Activated naive CD4-positive, alpha-beta T cell treated with anti-CD3 and anti-CD28 coated beads, Interleukin-2, amount 10 ng/mL, durations not matched to agents 7 days and 5 days (primary cell): ENCODE measurements at places on chromosomes 1 and 21.

DNA sequence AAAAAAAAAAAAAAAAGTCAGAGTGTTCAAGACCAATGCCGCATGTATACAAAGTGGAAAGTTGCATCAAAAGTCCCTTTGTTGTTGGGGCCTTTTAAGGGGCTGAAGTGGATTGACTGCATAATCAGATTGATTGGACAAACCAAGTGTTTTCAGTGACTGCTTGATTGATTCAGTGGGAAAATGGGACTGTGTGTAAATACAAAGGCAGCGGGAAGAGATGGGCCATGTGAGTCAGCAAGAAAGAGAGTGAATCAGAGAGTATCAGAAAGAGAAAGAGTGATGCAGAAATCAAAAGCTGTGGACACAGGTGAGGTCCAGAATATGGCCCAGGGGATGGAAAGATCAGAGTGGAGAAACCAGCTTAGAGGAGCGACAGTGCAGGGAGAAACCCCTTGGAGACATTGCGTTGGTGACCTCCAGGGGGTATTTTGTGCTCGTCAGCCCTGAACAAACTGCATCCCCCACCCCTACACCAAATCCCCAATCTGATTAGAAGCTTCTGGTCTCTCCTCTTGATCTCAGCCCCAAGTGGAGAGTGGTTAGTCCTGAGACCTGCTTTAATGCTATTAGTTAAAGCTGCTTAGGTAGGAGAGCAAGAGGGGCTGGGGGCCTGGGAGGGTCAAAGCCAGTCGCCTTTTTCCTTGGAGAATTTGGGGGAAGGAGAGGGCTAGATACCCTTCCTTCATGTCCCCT is 5.1 kb upstream of the ETV3L start:
- DNase-seq, result no peak

DNA sequence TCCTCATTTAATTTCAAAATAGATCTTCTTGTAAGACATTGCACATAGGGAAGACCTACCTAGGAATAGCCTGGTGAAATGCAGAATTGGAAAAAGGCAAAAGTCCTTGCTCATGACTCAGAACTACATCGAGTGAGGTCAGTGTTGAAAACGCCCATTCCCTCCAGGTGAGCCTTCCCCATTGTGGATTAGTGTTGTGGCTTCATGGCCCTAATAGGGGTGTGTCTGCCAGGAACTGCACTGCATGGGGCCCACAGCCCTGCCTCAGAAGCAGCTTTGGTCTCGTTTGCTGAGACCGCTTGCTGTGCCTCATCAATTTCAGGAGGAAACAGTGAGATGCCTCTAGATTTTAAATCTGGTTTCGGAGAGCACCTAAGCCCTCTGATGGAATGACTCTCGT is 17.0 kb downstream of the TFF3 start:
- no peak for DNase-seq

DNA sequence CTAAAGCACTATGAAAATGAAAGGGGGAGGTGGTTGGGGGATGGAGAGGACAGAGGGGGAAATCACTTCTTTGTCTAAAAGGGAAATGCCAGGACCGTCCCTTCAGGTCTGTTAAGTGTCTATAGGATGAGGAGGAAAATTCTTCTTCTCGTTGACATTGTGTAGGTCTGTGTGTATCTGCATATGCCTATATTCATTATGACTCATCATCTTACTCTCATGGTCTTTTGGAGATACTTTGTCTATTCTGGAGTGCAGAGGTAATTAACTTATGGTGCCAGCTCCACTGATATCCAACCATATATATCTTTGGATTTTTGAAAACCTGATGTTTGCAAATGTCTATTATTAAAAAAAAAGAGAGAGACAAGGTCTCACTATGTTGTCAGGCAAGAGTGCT is 143.7 kb downstream of the PBX1 start:
- DNase-seq, result no peak

DNA sequence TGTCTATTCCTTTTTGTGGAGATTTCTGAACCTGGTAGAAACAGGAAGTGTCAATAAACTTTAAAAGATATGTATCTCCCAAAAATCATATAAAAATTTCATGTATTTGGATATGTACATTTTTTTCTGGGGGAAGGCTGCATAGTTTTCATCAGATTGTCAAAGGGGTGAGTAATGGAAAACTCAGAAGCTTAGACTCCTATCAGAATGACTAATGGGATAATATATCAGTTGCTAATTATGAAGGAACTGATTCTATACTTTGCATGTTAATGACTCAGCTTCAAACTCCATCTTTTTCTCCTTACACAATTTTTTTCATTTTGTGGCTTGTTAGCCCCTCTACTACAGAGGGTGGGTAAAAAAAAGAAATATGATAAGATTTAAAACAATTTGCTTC is 55.9 kb downstream of the GON4L start:
- DNase-seq, result no peak

DNA sequence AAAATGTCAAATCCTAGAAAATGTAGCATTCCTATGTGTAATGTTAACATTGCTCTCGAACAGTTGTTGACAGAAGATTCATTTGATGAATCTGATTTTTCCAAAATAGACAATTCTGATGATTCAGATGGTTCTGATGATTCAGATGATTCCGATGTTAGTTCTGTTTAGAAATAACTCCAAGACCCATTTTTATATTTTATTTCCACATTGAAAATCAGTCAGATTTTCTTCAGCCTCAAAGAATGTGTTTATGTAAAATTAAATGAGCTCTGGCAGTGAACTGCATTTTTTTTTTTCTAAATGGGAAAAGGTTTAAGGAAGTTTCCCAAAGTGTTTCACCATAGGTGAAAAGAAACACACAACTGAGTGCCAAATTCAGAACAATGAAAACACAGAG is 136.5 kb downstream of the TSEN15 start:
- DNase-seq, result no peak

GRCh38 chr1:32798191-32798590 is 19.0 kb downstream of the YARS1 start:
- DNase-seq, result no peak

GRCh38 chr1:113657556-113658063 is 101.7 kb downstream of the PHTF1 start:
- no peak for DNase-seq

DNA sequence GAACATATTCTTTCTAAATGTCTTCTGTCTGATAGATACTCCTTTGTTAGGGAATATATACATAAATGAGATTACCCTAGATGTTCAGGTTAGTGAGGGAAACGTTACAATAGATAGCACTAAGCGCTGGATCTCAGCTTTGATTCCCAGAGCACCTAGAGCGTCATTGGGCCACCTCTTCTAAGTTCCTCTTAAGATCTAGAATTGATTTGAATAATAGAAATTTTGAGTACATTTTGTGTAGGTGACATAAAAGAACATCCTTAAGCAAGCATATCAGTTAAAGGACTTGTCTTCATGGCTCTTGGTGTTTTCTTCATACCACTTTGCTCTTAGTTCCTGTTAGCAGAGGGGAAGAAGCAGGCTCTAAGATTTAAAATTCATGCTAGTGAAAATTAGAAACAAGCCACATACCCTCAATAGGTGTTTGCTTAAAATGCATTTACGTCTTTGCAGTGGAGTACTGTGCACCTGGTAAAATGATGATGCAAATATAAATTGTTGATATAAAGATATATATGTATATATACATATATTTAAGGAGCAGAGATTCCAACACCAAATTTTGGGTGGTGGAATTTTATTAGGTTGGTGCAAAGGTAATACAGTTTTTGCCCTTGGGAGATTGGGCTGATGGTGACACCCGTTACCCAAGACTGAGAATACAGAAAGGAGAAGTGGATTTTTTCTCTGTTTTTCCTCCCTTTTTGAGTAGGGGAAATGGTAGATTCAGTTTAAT is 47.1 kb downstream of the DYRK1A start:
- DNase-seq, result no peak

DNA sequence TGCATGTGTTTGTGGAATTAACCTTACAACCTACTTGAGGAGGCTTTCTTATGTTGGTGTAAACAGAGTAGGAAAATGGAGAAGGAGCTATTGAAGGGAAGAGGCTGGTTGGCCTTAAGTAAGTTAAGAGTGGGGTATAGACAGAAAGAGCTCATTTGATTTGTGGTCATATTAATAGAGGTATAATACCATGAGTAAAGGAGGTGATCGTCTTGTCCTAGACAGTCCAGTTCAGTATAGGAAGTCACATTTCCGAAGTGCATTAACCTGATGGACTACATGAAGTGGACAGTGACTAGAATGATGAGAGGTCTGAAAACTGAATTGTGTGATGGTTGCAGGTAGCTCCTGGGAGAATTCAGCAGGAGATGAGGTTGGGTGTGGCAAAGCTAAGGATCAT is 215.4 kb upstream of the ZC3H12A start:
- no peak for DNase-seq

GRCh38 chr1:107254306-107254705 is 113.5 kb downstream of the NTNG1 start:
- DNase-seq, result no peak

GRCh38 chr1:67213164-67213563 is 46.9 kb downstream of the IL23R start:
- no peak for DNase-seq

DNA sequence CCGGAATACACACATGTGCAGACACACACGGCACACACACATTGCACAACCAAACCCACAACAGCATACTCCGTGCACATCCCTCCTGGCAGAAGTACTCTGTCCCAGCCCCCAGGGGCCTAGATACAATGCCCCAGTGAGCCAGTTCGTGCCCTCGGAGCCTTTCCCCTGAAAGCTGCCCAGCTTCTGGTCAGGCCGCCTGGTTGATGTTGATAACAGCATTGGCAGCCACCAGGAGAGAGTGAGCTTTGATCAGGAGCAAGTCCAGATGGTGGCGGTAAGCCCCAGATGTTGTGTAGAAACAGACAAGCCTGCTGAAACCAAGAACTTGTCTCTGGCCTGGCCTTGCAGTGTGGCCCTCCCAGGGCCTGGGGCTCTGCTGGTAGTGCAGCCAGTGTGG is 109.1 kb downstream of the GRIK3 start:
- DNase-seq, result no peak

- no peak for DNase-seq
Measured at GRCh38 chr1:234780112-234780511, 170.1 kb upstream of the IRF2BP2 start.

DNA sequence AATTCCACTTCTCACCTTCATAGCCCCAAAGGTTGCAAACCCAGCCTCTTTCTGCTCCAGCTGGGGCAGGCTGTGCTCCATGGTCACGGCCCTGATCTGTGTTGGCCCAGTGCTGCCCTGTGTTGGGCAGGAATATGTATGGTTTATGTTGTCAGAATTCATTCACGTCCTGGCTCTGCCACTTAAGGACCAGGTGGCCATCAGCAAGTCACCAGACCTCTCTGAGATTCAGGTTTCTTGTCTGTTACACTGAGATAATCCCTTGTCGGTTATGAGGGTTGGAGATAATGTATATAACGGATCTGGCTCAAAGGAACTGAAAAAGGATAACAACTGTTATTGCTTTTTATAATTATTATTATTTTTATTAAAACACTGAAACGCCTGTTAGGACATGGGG is 39.1 kb upstream of the SELENON start:
- no peak for DNase-seq

DNA sequence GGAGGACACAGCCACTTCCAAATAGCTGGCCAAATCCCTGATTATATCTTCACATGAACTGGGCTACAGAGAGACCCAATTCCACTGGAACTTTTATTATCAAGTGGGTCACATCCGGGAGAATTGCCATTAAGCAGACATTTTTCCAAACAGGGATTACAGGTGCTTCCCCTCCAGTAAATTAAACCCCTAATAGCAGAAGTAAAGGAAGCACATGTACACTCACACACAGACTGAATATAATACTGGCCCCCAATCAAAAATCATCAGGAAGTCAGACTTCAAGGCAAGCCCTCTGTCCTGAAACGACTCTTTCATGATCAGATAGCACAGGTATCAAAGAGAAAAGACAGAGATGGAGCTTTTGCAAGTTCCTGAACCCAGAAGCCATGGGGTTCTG is 118.6 kb upstream of the PPP2R5A start:
- no peak for DNase-seq

GRCh38 chr1:4597020-4597419 is 57.4 kb upstream of the AJAP1 start:
- DNase-seq, result no peak

- no peak for DNase-seq
Measured at GRCh38 chr21:21101911-21102310, 103.7 kb downstream of the NCAM2 start.

- no peak for DNase-seq
Measured at GRCh38 chr1:155158991-155159390, 14.1 kb downstream of the KRTCAP2 start.

DNA sequence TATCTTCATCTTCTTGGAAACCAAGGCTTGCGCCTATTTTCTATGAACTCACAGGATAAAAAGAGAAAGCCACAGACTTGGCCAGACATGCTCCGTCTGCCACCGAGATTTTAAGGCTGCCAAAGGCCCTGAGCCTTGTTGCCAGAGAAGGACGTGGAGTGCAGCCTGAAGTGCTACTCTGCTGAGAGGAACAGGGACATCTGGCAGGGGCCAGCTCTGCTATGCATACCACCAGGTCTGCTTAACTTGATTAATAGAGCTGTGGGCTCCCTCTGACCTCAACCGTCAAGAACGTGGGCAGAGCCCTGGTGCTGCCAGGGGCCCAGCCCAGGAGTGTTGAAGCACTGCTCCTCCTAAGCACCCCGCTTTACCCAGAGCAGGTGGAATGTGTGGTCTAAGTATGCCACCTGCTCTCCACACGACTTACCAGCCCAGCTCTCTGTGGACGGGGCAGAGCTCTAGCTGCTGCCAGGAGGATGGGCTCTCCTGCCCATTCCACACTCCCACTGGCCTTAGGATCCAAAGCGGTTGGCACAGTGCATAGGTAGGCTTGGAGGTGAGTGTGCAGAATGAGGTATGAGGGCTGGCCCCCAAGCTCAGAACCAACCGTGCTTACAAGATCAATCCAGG is 10.6 kb downstream of the HCRTR1 start:
- DNase-seq, result no peak

DNA sequence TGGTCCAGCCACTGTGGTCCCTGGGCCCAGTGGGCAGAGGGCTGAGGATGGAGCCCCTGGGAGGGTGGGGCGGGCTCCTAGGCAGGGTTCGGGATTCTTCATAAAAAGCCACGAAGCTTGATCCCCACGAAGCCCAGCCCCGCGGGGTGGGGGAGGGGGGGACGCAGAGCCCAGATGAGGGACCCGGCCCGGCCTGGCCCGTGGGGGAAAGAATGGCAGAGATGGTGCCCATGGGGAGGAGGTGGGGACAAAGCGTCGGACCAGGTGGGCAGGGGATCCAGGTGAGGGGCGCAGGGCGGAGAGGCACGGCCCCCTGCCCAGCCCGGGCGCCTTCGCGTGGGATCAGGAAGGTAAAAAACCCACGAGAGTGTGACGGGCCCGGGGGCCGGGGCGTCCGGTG is 6.0 kb upstream of the SMIM12 start:
- DNase-seq, result no peak
